Activated T-cell treated with anti-CD3 and anti-CD28 coated beads, Interleukin-2, amount 50 U/mL, for 48 hours (primary cell): ENCODE measurements at places on chromosomes 1 and 21.

DNA sequence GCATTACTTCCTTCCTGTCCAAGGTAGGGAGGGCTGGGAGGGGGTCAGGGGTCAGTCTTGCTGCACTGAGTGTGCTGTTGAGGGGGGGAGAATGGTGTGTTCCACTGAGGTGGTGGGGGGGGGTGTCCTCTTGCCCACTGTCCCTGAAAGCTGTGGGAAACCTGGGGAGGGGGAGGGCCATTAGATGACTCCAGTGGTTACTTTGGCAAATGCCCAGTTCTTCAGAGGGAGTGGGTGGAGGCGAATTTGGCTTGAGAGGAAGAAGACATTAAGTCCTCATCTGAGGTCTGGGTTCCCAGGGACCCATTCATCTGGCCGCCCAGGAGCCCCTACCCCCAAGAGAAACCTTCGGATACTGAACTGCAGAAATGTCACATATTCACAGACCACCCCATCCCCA, 36.2 kb downstream of the MEF2D start:
- no peak for DNase-seq

DNA sequence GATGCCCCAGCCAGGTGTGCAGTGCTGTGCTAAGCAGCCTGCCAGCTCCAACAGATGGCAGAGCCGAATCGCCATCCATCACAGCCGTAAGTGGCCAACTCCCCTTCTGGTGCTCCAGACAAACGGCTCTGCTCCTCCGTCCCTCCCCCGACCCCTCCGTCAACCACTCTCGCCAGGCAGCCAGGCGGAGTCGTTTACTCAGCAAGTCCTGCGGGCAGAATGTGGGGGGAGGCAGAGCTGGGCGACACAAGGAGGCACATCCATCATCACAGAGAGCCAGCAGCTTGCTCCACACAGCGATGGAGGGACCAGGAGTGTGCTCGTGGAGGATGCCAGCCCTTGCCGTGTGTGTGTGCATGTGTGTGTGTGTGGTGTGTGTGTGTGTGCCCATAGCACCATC, 206.6 kb upstream of the GRIK3 start:
- DNase-seq: no peak

GRCh38 chr1:222240536-222241181, 307.2 kb downstream of the HHIPL2 start:
- DNase-seq: no peak

- no peak for DNase-seq
Measured at GRCh38 chr1:189211742-189212141, 1265.9 kb downstream of the BRINP3 start.

- DNase-seq: no peak
Measured at GRCh38 chr1:99326215-99326949, 62.1 kb downstream of the PLPPR4 start.

GRCh38 chr1:169466259-169467230, 19.2 kb downstream of the SLC19A2 start:
- DNase-seq: no peak

DNA sequence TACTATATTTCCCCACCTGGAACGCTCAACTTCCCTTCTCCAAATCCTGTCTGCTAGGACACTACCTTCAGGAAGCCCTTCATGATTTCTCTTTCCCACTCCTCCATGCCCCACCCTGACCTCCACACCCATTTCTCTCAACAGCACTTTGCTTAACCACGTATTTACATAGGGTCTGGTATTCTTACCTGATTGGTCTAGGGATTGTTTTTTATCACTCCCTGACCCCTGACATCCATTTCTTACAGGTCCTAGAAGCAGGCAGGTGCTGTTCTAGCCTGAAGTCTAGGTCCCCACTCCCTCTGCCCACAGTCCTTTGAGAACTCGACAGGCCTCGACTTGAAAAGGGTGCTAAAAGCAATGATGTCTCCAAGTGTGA, 47.5 kb downstream of the DMAP1 start:
- no peak for DNase-seq

- DNase-seq: peak; percentile 41
Measured at GRCh38 chr1:63319046-63320021, 3.0 kb upstream of the FOXD3 start.

- no peak for DNase-seq
Measured at GRCh38 chr1:186577216-186577615, 103.0 kb downstream of the PTGS2 start.

DNA sequence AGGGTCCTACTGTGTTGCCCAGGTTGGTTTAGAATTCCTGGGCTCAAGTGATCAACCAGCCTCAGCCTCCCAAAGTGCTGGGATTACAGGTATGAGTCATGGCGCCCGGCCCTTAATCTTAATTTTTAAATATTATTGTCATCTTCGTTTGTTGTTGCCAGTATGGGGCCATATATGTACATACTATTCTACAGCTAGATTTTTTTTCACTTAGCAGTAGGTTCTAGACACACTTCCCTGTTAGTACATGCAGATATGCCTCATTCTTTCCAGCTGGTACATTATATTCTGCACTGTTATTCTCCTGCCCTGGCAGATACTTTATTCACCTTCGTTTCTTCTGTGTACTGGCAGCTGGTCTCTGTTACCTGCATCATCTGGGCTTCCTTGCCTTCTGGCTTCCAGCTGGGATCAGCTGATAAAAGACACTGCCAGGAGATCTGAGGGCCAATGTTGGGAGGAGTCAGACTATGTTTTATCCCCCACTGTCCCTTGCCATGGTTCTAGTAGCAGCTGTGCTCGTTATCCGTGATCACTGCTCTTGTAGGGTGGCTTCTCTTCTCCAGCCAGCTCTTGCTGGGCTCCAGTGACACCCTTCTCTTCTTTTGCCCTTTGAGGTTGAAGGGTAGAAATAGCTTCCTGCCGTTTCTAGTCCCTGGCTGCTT, 24.7 kb downstream of the ST3GAL3 start:
- DNase-seq: no peak

DNA sequence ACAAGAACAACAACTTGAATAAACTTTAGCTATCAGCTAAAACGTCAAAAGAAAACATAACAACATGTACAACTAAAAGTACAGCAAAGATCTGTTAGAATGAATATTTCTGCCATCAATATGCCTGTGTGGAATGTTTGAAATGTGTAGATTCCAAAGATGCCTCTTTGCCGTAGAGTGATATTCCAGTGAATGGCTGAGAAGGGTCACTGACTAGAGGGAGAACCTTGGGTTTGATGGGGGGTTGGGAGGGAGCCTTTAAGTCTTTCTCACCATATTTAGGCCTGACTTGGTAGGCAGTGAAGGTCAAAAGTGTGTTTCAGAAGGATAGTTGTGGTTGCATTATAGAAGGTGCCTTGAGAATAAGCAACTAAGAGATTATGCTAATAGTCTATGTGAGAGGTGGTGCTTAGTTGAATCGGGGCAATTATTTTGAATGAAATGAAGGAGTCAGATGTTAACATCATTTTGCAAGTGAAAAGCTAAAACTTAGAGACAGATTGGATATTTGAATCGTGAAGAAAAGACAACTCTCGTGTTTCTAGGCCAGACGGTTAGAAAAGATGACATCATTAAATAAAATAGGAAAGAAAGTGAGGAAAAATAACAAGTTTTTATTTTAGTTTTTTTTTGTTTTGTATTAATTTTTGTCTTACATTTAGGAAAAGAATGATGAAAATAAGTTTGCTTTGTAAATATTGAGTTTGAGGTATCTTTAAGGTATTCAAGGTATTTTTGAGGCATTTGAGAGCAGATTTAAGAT, 53.8 kb downstream of the PLA2G4A start:
- no peak for DNase-seq

- peak; percentile 35 for DNase-seq
Measured at GRCh38 chr1:156246241-156246780, 1.5 kb downstream of the PAQR6 start.

- no peak for DNase-seq
Measured at GRCh38 chr1:204591473-204592090, 75.4 kb downstream of the MDM4 start.
